ENCODE measurements at places on chromosomes 3 and 15.

GRCh38 chr3:8519774-8520448 lies 18.3 kb downstream of the LMCD1 start:
- no peak for DNase-seq

DNA sequence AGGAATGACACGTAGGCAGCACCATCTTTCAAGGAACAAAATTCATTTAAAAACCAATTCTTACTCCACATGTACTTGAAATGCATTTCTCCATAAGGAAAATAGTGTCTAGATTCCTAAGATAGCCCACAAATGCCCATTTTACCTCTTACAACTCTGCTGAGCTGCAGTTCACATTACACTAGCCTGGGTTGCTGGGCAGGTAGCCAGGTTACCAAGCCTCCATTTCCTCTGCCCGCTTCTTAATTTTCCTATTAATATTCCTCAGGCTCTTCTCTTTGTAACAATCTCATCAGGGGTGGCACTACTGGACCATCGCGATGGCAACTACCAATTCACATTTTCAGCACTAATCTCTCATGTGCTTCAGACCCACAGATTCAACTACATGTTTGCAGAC lies 10.8 kb downstream of the ATP13A3 start:
- DNase-seq, result no peak

GRCh38 chr15:32898414-32898813 lies 180.6 kb downstream of the GREM1 start:
- no peak for DNase-seq

- no peak for DNase-seq
Observed at GRCh38 chr3:127337911-127338531, 50.2 kb upstream of the PRR20G start.
